ENCODE measurements at places on chromosomes 1 and 21. TPM values are rescaled to one million over a fixed set of nuclear protein-coding genes. Genes with fewer than 3 reads are reported as not detected.

- no peak overlapping the region for H3K4me3 ChIP-seq
- no peak for DNase-seq
- no peaks in the 10 kb centered on the region for H3K27me3 ChIP-seq
- H3K27ac ChIP-seq = no peak overlapping the region
Observed at GRCh38 chr21:15260604-15261003, 195.8 kb upstream of the NRIP1 start.

Gene TBX15
- not detected for total RNA-seq

Gene SLAMF9
- total RNA-seq = not detected

DNA sequence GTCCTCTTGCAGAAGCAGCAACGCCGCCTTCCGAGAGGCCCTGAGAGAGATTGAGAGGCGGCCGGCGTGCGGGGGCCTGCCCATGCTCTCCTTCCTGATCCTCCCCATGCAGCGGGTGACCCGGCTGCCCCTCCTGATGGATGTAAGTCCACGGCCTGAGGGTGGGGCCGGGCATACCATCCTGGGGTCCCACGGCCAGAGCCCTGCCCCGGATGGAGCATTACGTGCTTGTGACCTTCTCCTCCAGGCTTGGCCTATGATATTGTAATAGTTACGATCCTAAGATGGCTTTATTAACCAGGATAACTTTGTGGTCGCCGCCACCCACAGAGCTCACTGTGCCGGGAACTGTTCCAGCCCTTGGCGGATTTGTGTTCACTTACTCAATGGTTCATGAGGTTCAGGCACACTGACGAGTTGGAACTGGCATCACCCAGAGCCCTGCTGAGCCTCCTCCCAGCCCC lies 18.9 kb downstream of the ARHGEF16 start:
- no peak overlapping the region for H3K4me3 ChIP-seq
- no peaks in the 10 kb centered on the region for H3K27me3 ChIP-seq
- H3K36me3 ChIP-seq = no peaks in the 10 kb centered on the region
- H3K27ac ChIP-seq = no peak overlapping the region
- no peaks in the 10 kb centered on the region for H3K4me1 ChIP-seq

- peak overlapping the region; percentile 62 for H3K4me3 ChIP-seq
Observed at GRCh38 chr1:193539731-193540459, 353.5 kb upstream of the B3GALT2 start.

DNA sequence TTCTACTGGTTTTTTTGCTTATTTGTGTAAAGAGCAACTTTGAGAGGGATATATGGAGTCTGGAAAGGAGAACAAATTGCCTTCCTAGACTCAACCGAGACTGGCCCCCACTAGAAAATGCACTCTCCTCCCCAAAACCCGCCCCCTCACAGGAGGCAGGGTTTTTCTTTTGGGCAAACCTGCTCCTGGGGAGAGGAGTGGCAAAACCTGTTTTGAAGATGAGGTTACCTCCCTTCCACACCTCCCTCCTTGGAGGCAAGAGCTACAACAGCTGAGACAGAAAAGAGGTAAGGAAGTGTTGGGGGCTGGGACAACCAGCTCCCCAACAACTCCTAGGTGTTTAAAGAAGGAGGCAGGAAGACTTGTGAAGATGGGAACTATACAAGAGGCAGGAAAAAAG lies at the start of gene BNIPL:
Gene BNIPL, plus strand, starts transcription at position 231 of the 400 bp plus-strand sequence. Its CDS starts 140 bp downstream, at position 371.
- peaks cover 16% of the 10 kb centered on the region for H3K36me3 ChIP-seq
- H3K27me3 ChIP-seq = no peaks in the 10 kb centered on the region
- DNase-seq = no peak
- no peak within 1 kb of the TSS for H3K27ac ChIP-seq
- no peak within 1 kb of the TSS for H3K4me3 ChIP-seq

Gene SERTAD4
- total RNA-seq = not detected

Gene SELL
- 362 TPM for total RNA-seq

Gene ANKRD34A
- 4.3 TPM for total RNA-seq

- H3K4me3 ChIP-seq = peak overlapping the region; percentile 96
- peaks cover 32% of the 10 kb centered on the region for H3K36me3 ChIP-seq
- DNase-seq = peak; percentile 34
- H3K4me1 ChIP-seq = peaks cover 28% of the 10 kb centered on the region
- no peaks in the 10 kb centered on the region for H3K27me3 ChIP-seq
- H3K27ac ChIP-seq = peak overlapping the region; percentile 99
Observed at GRCh38 chr1:155307247-155307740, 1.4 kb upstream of the FDPS start.

Gene AMY1A
- total RNA-seq = not detected

DNA sequence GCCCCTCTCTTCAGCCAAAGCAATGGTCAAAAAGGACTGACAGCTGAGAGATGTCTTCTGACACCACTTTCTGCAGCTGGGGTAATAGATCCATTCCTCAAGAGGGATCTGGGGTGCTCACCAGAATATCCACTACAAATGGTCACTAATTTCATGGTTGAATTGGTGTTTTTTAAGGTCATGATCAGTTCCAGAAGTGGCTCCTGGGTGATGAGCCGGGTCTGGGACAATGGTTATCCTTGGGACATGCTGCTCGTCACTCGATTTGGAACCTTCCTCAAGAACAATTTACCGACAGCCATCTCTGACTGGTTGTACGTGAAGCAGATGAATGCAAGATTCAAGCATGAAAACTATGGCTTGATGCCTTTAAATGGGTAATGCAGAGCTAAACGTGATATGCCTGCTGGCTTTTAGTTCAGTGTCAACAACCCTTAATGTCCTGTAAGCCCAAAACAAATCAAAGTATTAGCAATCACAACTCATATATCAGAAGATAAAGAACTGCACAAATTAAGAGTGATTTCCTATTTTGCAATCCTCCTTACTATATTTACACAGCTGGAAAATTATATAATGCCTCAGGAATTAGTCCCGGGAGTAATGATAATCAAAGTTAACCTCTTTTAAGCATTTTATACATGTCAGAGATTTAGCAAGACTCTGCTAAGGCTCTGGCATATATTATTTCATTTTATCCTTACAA lies 20.1 kb downstream of the FMO3 start:
- no peaks in the 10 kb centered on the region for H3K36me3 ChIP-seq
- no peak overlapping the region for H3K27ac ChIP-seq
- DNase-seq = no peak
- H3K4me3 ChIP-seq = no peak overlapping the region

- peaks cover 7% of the 10 kb centered on the region for H3K4me1 ChIP-seq
- H3K27ac ChIP-seq = no peak overlapping the region
- H3K27me3 ChIP-seq = no peaks in the 10 kb centered on the region
- no peak for DNase-seq
- H3K36me3 ChIP-seq = no peaks in the 10 kb centered on the region
Observed at GRCh38 chr1:16006010-16006409, 2.0 kb downstream of the SRARP start.

GRCh38 chr21:34054259-34054658 lies 19.1 kb upstream of the MRPS6 start:
- H3K4me3 ChIP-seq = no peak overlapping the region
- H3K36me3 ChIP-seq = no peaks in the 10 kb centered on the region
- no peaks in the 10 kb centered on the region for H3K27me3 ChIP-seq

Gene LCE1F
- total RNA-seq = not detected

Gene COG2
- total RNA-seq = 19.9 TPM

DNA sequence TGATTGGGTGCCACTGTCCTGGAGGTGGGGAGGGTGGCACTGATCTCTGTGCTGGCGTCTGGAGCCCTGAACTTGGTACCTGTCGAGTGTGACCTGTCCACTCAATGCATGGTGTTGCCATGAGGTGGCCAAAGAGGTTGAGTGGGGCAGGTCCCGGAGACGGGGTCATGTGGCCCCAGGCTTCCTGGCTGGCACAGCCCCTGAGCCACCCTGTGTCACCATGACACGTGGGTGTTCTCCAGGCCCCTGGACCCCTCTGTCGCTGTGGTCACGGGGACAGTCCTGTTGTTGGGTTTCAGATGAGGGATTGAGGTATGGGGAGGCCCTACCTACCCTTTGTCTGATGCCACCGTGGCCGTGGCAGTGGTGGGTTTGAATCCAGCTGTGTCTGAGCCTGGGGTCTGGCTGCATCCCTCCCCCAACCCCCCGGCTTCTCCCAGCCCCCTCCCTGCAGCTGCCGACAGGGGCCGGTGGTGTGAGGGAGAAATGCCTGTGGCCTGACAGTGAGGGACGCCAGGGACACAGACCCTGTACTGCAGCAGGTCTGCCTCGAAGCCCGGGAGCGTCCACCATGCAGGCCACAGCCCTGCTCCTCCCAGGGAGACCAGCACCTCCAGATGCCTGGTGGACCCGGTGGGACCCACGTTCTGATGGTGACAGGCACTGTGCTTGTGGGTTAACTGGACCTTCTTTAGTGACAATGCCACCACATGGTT lies 12.0 kb downstream of the TRPM2 start:
- H3K27me3 ChIP-seq = no peaks in the 10 kb centered on the region
- no peak overlapping the region for H3K27ac ChIP-seq
- no peak overlapping the region for H3K4me3 ChIP-seq
- no peak for DNase-seq
- H3K36me3 ChIP-seq = no peaks in the 10 kb centered on the region

- no peak overlapping the region for H3K27ac ChIP-seq
- peaks cover 15% of the 10 kb centered on the region for H3K27me3 ChIP-seq
- H3K4me1 ChIP-seq = peaks cover 8% of the 10 kb centered on the region
- H3K36me3 ChIP-seq = no peaks in the 10 kb centered on the region
- no peak overlapping the region for H3K4me3 ChIP-seq
- no peak for DNase-seq
Observed at GRCh38 chr1:200243042-200243437, 166.8 kb downstream of the ZNF281 start.

DNA sequence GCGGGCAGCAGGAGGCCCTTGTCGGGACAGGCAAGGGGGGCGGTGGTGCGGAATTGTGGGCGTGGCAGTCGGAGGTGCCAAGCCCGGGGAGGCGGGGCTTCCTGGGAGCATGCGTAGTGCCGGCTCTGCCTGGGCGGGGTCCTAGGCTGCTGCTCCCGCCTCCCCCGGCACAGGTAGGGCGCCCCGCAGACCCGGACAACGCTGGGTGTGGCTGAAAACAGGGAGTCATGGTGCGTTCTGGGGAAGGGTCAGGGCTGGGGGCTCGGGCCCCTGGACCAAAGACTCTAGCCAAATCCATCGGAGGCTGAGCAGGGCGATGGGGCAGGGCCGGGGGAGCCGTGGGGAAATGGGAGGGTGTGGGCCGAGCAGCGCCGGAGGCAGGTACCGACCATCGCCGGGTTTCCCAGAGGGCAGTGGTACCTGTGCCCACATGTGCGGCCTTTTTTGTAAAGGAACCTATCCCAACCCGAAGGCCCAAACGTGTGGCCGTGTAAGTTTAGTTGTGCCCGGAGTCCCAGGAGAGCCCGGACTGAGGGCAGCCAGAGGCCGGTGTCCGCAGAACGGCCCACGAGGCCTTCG lies 231.9 kb downstream of the SDCCAG8 start:
- H3K36me3 ChIP-seq = peaks cover 1% of the 10 kb centered on the region
- H3K4me1 ChIP-seq = peaks cover 4% of the 10 kb centered on the region
- no peak overlapping the region for H3K4me3 ChIP-seq
- H3K27me3 ChIP-seq = no peaks in the 10 kb centered on the region
- no peak for DNase-seq
- H3K27ac ChIP-seq = no peak overlapping the region

- H3K4me3 ChIP-seq = no peak overlapping the region
- H3K27ac ChIP-seq = no peak overlapping the region
- no peaks in the 10 kb centered on the region for H3K27me3 ChIP-seq
Observed at GRCh38 chr1:165423136-165423535, 21.8 kb downstream of the RXRG start.

DNA sequence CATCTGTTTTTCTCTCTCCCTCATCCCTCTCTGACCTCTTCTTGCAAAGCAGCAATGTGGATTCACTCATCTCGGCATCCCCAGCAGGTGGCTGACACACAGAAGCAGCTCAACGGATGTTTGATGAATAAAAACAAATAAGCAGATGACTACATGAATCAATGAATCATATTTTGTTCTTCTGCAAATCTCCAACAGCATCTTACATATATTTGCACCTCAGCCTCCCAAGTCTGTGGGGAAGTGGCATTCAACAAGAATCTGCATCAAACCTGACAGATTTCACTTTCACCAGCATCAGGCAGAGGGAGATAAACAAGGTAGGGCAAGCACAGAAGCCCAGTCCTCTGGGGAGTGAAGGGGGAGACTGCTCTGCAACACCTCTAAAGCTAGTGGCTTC lies 34.0 kb downstream of the CAPN8 start:
- peak; percentile 10 for DNase-seq
- no peak overlapping the region for H3K4me3 ChIP-seq
- peaks cover 2% of the 10 kb centered on the region for H3K27me3 ChIP-seq
- H3K27ac ChIP-seq = no peak overlapping the region
- no peaks in the 10 kb centered on the region for H3K36me3 ChIP-seq
